ENCODE measurements at places on chromosomes 12 and 14.

DNA sequence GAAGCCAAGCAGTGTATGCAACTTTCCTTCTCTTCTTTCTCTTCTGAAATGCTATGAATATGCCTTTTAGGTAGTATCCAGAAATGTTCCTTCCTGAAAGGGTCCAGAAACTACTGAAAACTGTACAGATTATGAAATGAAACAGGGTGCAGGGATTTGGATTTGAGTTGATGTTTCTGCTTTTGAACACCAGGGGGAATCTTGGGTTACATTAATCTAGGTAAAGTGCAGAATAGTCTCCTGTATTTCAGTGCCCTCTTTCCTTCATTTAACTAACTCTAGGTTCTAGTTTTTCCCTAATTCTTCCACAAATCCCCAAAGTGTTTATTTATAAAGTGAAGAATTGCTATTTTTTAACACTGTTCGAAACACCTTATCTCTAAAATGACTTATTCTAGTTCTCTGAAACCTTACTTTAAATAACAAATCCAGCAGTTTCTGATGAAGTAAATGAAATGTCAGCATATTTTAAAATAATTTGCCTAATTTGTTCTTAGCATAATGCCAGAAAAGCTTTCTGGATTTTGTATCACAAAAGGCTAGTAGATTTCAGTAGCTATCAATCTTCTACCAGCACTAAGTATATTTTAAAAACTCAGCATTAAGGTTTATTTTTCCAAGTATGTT is 111.9 kb downstream of the LRRK2 start:
- DNase-seq, result no peak

DNA sequence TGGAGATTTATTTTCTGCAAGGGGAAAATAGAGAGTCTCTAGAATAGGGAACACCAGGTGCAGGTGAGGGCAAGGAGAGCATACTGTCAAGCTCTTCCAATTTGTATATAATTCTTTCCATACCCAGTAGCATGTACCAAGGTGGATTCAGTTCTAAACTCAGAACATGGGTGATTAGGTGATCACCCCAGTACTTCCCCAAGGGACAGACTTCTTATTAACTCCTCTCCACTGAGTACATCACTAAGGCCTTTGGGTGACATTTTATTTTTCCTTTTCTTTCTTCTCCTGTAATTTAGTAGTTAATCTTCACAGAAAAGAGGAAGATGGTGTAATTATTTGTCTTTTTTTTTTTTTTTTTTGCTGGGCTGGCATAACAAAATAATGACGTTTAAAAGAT is 54.2 kb downstream of the DIP2B start:
- no peak for DNase-seq

DNA sequence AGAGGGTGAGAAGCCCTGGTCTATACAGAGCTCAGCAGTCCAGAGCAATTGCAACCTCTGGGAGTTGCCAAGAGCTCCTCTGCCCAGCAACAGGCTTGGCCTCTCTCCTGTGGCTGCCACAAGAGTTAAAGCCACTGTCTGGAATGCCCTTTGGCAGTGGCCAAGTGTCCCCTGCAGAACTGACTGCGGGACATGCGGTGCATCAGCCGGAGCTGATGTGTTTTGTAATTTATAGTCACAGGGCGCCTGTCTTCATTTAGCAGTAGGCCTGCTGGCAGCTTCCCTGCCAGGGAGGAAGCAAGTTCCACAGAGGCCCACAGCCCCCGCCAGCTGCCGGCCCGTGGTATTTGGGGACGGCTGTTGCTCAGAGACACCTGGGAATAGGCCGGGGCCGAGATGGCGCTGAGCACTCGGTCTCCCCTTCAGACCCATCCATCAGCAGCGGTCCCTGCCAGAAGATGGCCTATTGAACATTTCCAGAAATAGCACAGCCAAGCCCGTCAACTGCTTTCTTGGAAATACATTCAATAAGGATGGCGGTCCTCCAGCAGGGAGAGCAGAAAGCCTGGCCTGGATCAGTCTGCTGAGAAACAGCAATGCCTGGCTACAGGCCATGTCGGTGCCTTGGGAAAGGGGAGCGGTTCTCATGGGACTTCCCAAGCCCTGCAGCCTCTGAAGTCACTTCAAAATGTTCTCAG is 217.4 kb downstream of the CRADD start:
- no peak for DNase-seq

- DNase-seq, result no peak
These were observed 8.0 kb downstream of the RBMS2 start for GRCh38 chr12:56529656-56530055.

GRCh38 chr12:19128485-19128884 is 1.0 kb upstream of the PLEKHA5 start:
- DNase-seq, result no peak

- no peak for DNase-seq
These were observed 8.0 kb downstream of the DTX1 start for GRCh38 chr12:113064395-113065125.

DNA sequence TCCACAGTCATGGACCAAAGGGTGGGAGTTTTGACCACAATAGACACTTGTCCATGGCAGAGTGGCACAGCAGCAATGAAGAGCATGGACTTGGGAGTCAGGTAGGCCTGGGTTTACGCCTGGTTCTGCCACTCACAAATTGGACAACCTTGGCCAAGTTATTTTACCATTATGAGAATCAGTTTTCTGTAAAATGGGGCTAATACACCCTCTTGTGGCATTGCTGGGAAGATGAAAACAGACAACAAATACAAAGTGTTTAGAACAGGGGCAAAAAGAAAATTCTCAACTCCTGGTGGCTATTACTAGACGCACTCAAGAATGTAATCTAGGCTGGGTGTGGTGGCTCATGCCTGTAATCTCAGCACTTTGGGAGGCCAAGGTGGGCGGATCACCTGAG is 2.6 kb downstream of the C12orf43 start:
- DNase-seq, result no peak

DNA sequence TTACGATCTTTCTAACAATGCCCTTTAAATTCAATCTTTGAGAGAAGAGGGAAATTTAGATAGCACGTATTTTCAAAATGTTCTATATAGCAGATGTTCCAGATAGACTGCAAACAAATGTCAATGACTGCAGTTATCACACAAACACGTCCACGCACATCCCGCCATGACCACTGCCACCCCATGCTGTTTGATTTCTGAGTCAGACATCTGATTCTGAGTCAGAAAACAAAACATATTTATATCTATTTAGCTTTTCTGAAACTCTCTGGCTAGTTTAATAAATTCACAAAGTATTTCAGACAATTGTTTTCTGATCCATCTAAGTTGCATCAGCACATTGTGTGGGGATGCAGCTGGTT is 105.9 kb upstream of the BCAT1 start:
- DNase-seq, result no peak

Data from NCI-H524 treated with DMSO at 0.1 percent for 48 hours (cell line).